ENCODE measurements at places on chromosomes 6 and 20.

- DNase-seq, result no peak
Observed at GRCh38 chr6:44411141-44411540, 23.6 kb downstream of the CDC5L start.

DNA sequence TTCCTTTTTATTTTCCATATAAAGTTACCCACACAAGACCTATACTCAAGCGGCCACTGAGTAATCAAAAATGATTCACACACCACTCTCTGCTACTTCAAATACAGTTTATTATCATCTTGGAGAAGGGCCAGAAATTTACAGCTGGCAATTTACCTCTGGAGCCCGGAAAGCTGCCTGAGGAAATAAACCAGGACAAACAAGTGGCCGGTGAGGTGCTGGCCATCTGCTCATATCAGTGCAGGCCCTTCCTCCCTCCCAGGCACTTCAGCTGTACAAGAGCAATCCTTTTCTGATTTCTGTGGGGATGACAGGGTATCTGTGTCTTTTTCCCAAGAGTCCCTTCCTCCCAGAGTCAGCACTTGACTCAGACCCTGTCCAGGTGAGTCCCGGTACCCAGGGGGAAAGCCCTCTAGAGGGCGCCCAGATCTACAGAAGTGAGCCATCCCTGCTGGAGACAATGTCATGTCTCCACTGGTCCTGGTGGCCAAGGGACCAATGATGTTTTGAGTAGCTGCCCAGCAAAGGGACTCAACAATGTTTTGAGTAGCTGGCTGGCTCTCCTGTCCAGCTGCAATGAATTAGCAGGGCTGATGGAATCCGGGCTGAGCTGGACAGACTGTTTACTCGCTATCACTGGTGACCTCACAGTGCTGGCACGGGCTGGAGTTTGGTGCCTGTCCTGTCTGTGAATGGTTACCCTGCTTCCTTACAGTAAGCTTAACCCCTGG lies 23.6 kb downstream of the LRP11 start:
- no peak for DNase-seq

GRCh38 chr6:157962601-157963302 lies 18.9 kb upstream of the SYNJ2 start:
- DNase-seq, result no peak

- no peak for DNase-seq
Observed at GRCh38 chr20:48400009-48400408, 427.8 kb downstream of the PREX1 start.

GRCh38 chr6:160487116-160487515 lies 138.9 kb downstream of the SLC22A3 start:
- DNase-seq, result no peak

All from substantia nigra (tissue), 51 donors.